RWPE2 (cell line): ENCODE measurements at places on chromosomes 16 and 17.
A peak's percentile ranks its signal among the peaks of the same experiment; 100 is the strongest.

DNA sequence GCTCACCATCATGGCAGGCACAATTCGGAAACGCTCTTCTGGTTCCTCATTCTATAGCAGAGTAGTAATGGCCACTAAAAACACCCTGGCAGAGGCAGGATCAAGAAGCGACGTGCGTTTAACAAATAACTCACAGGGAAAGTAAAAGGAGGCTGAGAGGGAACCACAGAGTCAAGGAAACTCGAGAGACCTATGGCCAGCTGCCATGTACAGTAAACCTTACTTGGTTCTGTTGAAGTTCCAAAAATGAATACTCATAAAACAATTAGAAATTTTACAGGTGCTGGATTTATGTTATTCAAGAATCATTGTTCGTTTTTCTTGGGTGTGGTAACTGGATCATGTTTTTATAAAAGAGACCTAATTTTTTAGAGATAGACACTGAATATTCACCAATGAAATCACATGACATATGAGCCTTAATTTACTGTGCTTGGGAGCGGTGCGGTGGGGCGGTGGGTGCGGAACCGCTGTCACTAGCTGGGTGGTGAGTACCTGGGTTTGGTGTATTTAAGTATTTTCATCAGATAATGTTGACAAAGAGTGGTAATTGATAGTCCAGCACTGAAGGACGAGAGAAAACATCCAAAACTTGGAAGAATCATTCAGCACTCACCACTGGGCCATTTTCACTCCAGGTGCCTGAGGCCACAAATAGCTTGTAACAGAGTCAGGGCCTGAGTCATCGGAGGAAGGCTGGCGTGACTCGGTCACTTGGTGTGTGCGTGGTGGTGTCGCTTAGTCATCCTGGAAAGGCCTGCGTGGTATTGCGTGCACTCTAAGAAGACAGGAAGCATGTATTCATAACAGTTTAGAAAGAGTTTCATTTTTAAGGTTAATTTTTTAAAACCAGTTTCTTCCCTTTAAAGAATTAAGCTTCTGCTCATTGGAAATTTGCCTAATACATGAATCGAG, 135.4 kb upstream of the CHMP6 start:
- DNase-seq, result peak; percentile 97

DNA sequence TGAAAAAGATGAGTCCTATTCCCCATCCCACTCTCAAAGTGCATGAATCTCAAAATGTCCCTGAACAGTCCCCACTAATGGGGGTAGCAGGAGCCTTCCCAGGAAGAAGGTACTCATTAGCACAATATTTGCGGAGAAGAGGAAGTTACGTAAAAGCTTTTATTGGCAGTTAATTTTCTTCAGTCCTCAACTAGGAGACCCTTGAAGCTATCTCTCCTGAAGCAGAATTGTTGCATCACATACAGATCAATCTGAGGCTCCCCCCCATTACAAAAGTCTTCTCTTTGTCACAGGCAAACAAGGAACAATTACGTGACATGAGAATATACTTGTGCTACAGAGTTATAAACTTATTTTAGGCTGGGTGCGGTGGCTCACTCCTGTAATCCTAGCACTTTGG, 14.2 kb downstream of the SLFN12L start:
- no peak for DNase-seq

GRCh38 chr17:31136319-31136718, 41.5 kb downstream of the NF1 start:
- DNase-seq, result no peak

DNA sequence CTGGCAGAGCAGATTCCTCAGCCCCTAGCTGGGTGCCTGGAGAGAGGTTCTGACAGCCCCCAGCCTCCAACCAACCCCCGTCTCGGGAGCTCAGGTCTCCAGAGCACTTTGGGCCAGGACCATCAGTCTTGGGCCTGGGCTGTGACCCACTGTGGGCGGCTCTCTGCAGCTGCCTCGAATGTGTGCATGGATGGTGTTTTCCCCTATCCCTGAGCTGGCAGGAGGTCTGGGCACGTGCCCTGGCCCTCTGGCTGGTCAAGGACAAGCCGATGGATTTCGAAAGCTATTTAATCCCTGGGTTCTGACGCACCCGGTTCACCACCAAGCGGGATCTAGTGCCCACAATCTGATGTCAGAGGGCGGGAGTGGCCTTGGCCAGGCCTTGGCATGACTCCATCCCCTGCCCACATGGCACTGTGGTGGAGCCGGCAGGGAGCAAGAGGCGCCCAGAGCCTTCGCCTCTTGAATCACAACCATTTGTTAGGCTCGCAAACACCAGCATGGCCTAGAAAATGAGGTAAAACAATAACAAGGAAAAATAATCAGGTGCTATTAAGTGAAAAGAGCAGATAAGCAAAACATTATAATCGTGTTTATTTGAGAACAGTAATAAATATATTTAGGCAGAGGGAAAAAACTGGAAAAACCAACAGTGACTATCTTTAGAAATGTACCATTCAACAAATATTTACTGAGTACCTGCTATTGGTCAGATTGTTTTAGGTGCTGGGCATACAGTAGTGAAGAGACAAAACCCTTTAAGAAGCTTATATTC, 69.3 kb upstream of the TOB1 start:
- DNase-seq, result no peak

GRCh38 chr16:35140293-35140986, 1681.0 kb downstream of the TP53TG3F start:
- DNase-seq, result no peak

DNA sequence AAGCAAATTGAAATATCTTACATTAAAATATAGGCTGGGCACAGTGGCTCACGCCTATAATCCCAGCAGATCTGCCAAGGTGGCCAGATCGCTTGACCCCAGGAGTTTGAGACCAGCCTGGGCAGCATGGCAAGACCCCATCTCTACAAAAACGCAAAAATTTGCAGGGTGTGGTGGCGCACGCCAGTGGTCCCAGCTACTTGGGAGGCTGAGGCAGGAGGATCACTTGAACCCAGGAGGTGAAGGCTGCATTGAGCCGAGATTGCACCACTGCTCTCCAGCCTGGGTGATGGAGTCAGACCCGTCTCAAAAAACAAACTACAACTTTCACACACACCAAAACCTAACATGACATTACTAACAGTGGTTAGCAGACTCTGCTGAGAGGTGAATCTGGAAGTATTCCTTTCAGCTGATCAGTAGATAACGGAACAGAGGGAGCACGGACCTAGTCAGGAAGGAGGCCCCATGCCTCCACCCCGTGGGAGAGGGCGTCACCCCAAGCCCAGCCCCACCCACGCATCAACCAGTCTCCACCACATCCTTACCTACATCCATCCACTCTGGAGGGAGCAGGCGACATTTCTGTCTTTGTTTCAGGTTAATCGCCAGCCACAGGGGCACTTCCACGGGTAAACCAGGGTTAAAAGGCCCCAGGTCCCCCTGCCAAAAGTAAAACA, 1.7 kb downstream of the GINS2 start:
- DNase-seq, result no peak

- no peak for DNase-seq
These were observed 46.4 kb downstream of the IRF8 start for GRCh38 chr16:85945424-85945751.

GRCh38 chr17:47695429-47696376, 1.7 kb downstream of the TBKBP1 start:
- DNase-seq, result peak; percentile 67

GRCh38 chr17:19753661-19754463, 5.8 kb upstream of the ALDH3A1 start:
- DNase-seq, result peak; percentile 52

DNA sequence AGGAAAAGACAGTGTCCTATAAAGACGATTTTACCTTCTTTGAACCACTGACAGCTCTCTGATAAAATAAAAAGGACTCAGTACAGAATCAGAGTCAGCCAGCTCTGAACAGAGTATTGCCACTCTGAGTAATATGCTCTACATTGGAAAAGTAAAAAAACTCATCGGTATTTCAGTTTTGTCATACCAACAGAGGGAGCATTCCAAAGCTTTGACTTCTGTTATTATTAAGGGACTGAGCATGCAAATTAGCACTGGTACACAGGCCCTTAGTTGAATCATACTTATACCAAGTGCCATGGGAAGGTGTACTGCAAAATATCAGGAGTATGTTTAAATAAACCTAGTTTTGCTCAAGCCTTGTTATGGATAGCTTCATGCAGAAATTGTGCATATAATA, 509.0 kb upstream of the KIF2B start:
- no peak for DNase-seq

DNA sequence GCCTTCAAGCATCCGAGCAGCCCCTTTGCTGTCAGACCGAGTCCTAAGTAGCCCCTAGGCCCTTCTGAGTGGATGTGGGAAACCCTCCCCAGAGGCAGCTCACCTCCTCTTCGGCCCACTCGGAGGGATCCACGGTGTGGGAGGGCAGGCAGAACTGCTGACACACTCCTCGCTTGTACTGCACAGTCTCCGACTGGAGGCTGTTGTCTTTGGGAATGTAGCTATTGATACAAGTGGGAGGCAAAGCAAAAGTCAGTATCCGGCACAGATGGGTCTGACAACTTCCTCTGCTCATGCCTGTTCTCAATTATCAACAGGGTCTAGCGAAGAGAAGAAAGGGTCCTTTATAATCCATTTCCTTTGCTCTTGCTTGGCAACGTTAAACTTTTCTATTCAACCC, 25.9 kb upstream of the FOXJ1 start:
- no peak for DNase-seq

GRCh38 chr16:48413272-48413671, 28.1 kb upstream of the SIAH1 start:
- DNase-seq, result no peak

- no peak for DNase-seq
These were observed 1386.5 kb upstream of the CDH8 start for GRCh38 chr16:63422715-63423114.

GRCh38 chr17:57714665-57715180, 30.4 kb downstream of the CCDC182 start:
- no peak for DNase-seq

DNA sequence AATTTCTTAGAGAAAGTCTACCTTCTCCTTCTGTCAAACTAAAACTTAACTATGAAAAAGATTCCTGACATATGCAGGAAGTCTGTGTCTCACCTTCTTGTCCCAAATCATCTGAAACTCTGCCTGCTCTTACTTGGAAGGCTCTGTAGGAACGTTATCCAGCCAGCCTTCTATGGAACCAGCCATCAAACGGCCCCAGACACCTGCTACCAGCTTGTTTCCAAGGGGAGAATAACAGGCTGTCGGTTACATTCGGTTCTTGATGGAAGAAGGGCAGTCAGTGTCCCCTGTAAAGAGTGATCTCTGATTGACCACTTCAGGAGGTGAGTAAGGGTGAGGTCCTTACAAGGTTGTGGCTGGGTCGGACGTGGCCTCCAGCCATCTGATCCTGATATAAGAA, 1.7 kb downstream of the ADAMTS18 start:
- DNase-seq, result no peak

DNA sequence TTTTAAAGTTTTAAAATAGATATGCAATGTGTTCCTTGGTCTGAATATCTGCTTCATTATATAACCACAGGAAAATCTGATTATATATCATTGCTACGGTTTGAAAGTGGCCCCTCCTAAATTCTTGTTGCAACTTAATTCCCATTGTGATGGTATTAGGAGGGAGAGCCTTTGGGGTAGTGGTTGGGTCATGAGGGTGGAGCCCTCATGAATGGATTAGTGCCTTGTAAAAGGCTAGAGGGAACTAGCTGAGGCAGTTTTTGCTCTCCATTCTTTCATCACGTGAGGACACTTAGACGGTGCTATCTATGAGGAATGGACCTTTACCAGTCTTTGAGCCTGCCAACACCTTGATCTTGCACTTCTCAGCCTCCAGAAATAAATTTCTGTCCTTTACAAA, 7.6 kb downstream of the ABCA6 start:
- DNase-seq, result no peak

DNA sequence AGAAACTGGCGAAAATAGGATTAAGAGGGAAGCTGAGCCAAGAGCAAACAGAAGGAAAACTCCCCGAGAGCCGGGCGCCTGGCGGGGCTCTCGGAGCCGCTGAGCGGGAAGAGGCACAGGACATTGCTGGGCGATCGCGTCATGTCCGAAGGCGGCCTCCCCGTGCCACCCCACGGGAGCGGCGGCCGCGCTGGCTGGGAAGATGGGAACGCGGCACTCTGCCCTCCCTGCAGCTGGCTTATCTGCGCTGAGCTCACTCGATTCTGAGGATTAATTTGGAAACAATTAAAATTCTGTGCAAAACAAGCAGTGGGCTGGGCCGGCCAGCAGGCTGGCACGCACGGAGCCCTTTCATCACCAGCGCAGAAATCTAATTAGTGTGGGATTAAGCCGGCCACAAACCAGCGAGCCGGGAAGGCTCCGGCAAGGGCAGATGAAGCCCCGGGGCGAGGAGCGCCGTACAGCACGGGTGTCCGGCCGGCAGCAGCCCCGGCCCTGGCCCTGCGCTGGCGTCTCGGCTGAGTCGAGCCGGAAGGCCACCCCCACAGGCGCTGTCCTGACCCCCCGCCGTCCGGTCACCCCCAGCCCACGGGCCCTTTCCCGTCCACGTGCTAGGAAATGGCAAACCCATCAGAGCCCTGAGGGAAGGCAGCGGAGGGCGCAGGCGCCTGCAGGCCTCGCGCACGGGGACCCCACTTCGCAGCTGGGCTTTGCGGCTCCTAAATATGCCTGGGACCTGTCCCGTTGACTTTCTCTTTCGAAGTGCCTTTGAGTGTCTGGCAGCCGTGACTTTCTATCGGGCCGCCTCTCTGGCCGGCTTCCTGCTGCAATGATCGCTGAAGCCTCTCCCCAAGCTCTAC, 37.9 kb downstream of the SOX8 start:
- no peak for DNase-seq

GRCh38 chr17:16991349-16992009, 19.6 kb upstream of the TNFRSF13B start:
- no peak for DNase-seq

DNA sequence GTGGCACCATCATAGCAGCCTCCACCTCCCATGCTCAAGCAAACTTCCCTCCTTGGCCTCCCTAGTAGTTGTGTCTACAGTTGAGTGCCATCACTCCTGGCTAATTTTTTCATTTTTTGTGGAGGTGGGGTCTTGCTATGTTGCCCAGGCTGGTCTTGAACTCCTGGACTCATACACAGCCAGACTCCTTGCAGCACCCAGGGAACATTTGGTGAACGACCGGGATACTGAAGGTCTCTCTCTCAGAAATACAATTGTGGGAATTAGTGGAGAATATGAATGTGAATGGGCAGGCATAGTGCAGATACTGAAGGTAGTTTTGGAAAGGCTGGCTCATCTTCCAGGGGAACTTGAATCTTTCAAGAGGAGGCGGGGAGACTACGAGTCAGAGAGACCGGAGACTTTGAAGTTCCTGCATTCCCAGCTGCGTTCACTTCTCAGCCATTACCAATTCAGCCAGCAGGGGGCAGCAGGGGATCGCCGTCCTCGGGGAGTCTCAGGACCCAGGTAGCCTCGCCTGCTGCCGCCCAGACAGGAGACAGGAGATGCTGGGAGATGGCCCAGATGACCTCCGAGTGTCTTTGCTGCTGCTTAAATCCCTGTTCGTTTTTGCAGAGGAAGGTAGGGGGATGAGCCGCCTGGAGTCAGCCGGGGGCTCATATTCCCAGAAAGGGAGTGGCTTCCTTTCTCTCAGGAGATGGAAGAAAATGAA, 68.6 kb downstream of the HAPSTR1 start:
- no peak for DNase-seq

- DNase-seq, result no peak
These were observed 23.5 kb upstream of the ZFPM1 start for GRCh38 chr16:88429387-88430184.

GRCh38 chr16:87216841-87217275, 100.3 kb downstream of the C16orf95 start:
- no peak for DNase-seq
